Placental pericyte (primary cell): ENCODE measurements at places on chromosomes 7 and 10. TPM values are rescaled to one million over a fixed set of nuclear protein-coding genes. Genes with fewer than 3 reads are reported as not detected.

The EXOC4 gene
- total RNA-seq, result 68.6 and 105 TPM in 2 replicates

The SLC26A4 gene
- under 0.01 and 0.72 TPM in 2 replicates for total RNA-seq

The IFIT1B gene
- total RNA-seq, result not detected in 2 replicates

The MUC12 gene
- 0.43 TPM in 1 of 2 replicates, not detected in the other for total RNA-seq

The HDAC9 gene
- 10.3 and 15.2 TPM in 2 replicates for total RNA-seq

The NKX2-3 gene
- not detected in 2 replicates for total RNA-seq

The LRRD1 gene
- under 0.01 TPM in 1 of 2 replicates, not detected in the other for total RNA-seq

The OPN4 gene
- total RNA-seq, result not detected in 2 replicates

The DLX6 gene
- not detected in 2 replicates for total RNA-seq

The TET1 gene
- 7.3 and 8.1 TPM in 2 replicates for total RNA-seq

The ACSM6 gene
- not detected in 2 replicates for total RNA-seq

The HSPA12A gene
- total RNA-seq, result 12.9 and 18.9 TPM in 2 replicates

The ECHDC3 gene
- 2.3 and 7.4 TPM in 2 replicates for total RNA-seq

The ELAPOR2 gene
- total RNA-seq, result 5.4 and 12.3 TPM in 2 replicates

The GPR37 gene
- 2.6 and 4.6 TPM in 2 replicates for total RNA-seq

The CCSER2 gene
- 28.4 and 33.5 TPM in 2 replicates for total RNA-seq
